Stimulated activated CD8-positive, alpha-beta memory T cell treated with anti-CD3 and anti-CD28 coated beads, Interleukin-4, amount 100 ng/mL, for 4 hours (primary cell): ENCODE measurements at places on chromosomes 7 and 10.

DNA sequence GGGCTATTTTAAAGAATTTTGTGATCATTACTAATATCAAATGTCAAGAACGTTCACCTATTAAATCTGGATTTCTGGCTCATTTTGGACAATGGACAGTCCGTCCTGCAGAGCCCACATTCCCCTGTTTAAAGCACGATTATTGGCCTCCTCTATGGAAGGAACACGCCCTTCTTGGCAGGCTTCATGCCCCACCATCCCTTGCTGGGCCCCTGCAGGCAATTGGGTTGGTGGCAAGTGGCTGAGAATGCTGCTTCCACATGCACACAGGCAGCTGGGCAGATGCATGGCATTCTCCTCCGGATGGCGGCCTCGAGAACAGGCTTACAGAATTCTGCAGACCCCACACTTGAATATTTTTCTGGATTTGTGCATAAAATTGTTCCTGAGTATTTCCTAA is 305.8 kb upstream of the MKI67 start:
- DNase-seq = no peak

DNA sequence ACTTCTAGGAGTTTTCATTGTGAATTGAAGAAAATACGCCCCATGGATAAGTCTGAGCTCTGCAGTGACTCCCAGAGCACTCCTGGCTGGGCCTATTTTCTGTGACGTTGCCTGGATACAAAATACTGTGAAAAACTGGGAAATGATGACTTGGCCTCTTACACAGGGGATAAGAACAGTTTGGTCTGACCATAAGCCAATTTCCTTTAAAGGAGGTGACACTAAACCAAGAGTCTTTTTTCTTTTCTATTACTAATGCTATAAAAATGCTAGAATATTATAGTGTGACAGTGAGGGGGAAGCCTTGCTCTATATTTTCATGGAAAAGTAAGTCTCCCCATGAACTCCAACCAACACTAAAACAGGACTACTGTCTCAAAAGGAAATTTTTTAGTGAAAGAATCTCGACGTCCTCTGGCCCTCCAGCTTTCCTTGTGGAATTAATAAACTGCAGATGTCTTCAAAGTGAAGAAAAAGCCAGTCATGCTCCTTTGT is 45.5 kb downstream of the MYOF start:
- DNase-seq = no peak

DNA sequence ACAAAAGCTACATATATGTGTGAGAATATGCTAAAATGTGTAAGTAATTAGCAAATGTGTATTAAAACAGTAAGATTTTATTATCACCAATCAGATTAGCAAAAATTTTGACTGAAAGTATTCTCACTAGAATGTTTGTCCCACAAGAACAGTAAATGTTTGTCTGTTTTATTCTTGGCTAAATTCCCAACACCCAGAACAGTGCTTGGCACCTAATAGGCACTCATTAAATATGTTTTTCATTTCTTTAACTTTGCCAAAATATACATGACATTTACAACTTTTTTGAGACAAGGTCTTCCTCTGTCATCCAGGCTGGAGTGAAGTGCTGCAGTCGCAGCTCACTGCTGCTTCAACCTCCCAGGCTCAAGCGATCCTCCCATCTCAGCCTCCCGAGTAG is 143.6 kb downstream of the EBF3 start:
- DNase-seq = no peak

GRCh38 chr10:11910102-11910501 is 86.9 kb downstream of the PROSER2 start:
- no peak for DNase-seq

DNA sequence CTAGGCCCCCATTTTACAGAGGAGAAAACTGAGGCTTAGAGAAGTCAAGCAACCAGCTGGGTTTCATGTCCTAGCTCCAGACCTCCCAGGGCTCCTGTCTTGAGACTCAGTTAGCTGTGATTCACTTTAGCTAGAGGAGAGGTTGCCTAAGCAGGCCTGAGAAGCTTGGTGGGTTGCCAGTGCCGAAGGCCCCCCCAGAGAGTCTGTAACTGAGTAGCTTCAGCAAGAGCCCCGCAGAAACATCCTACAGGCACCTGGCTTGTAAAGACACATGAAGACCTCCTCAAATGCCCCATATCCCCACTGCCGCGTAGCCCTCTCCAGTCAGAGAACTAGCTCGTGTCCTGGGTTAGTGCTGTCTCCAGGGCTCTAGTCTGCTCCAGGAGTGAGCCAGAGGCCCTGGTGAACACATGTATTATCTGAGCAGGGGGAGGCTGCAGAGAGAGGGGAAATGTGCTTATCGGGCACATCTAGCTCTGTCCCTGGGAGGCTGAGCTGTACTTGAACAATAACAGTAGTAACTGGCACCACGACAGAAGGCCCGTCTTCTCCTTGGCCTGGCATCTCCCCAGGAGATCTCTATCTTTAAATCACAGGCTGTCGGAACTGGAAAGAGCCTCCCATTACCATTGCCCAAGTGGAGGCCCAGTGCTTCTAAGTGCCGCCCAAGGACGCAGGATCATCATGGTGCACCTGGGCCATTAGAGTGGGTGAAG is 28.9 kb downstream of the UNC5B start:
- no peak for DNase-seq

DNA sequence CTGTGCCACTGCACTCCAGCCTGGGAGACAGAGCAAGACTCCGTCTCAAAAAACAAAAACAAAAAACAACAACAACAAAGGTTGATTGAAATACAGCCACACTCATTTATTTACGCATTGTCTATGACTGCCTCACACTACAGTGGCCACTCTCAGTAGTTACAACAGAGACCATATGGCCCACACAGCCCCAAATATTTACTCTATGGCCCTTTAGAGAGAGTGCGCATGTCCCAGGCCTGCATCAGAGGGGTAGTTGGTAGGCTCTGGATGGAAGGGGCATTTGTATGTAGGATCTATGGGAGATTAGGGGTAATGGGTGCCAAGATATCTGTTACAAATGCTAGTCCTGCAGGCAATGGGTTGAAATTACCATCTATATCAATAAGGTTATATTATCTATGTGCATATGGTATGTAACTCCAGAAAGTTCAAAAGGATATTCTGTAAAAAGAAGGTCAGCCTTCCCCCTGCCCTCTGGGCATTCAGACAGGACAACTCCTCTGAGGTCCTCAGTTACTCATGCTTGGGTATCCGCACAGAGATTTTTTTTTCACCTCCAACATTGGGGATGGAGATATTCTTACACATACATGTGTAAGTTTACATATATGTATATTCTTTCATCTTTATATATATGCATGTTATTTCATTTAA is 56.3 kb downstream of the DENND2A start:
- no peak for DNase-seq

DNA sequence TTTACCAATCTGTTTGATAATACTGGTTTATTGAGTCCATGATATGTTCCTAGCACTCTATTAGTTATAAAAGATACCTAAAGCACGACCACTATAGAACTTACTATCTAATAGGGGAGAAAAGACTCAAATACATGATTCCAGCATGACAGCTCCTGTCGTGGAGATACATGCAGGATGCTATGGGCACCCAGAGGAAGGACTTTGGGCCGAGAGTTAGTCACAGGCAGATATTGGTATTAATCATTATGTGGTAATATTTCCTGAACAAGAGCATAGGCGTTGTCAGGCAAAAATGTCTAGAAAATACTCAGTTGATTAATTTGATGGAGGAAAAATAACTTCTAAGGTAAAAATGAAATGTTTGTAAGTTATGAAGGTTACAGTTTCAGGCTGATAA is 31.8 kb downstream of the CNNM2 start:
- no peak for DNase-seq

DNA sequence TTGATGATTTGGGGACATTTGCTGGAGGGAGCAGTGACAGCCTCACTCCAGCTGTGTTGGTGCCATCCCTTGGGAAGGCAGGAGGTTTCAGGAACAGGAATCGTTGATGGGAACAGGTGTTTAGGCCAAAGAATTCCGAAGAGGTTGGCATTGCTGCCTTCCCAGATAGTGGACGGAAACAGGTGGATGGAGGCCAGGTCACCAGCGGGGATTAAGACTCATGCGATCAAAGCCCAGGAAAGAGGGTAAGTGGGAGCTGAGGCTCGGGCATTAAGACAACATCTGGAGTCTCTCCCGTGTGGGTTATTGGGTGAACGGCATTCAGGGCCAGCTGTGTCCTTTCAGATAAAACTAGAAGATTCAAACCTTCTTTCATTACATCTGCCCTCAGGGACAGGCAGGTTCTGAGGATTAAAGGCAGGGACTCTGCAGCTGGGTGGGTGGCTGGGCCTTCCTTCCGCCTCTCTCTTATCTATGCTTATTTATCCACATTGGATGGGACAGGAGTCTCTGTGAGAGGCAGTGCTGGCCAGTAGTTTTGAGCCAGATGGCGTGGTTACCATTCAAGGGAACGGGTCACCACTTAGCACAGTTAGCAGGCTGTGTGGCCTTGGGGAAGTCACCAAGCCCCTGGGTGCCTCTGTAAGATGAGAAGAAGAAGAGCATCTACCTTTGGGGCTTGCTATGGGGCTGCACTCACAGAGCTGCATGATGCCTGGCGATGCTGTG is 67.6 kb downstream of the INSIG1 start:
- DNase-seq = no peak

DNA sequence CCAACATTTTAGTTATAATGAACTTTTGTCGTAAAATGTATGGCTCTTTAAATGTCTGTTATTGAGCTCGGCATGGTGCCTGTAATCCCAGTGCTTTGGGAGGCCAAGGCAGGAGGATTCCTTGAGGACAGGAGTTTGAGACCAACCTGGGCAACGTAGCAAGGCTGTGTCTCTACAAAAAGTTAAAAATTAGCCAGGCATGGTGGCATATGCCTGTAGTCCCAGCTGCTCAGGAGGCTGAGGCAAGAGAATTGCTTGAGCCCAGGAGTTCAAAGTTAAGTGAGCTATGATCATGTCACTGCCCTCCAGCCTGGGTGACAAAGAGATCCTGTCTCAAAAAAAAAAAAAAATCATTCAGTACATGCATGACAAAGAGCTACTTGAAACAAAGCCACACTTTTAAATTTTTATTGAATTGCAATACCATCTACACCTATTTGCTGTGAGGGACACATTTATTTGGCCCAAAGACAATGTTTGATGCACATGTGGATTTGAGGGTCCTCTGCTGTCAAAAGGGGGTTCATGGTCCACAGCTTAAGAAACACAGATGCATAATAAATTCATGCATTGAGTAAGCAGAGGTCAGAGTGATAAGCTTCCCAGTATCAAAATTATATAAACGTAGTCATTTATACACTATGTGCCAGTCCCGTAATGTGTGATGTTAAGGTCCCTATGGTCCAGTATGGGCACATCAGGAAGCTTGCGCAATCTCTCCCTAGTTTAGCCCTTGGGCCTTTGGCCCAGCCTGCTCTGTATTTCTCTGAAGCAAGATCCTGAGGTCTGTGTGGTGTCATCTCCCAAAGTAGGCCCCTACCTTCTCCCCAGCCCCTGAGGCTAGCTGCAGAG is 4.4 kb upstream of the MALSU1 start:
- no peak for DNase-seq

GRCh38 chr10:104824380-104825006 is 183.4 kb downstream of the SORCS3 start:
- no peak for DNase-seq

DNA sequence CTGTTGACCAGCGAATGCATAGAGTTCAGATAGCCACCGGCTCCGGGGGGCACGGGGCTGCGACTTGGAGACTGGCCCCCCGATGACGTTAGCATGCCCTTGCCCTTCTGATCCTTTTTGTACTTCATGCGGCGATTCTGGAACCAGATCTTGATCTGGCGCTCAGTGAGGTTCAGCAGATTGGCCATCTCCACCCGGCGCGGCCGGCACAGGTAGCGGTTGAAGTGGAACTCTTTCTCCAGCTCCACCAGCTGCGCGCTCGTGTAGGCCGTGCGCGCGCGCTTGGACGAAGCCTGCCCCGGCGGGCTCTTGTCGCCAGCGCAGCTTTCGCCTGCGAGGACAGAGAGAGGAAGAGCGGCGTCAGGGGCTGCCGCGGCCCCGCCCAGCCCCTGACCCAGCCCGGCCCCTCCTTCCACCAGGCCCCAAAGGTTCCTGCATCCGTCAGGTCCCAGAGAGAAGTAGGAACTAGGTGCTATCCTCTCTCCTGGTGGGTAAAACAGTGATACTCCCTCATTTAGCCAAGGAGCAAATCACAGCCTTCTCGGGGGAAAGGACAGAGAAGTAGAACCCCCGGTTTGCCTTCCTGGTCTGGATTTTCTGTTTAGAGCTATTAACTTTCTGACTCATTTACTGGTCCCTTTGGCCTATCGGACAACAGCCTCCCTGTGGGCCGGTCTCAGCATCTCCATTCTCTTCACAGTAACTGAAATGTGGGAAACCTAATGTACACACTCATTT is 6.1 kb upstream of the HOXA2 start:
- DNase-seq = no peak

GRCh38 chr7:102211590-102212550 is 74.8 kb upstream of the SH2B2 start:
- no peak for DNase-seq

GRCh38 chr10:124878457-124878739 is 63.5 kb upstream of the ZRANB1 start:
- no peak for DNase-seq

- DNase-seq = peak; percentile 38
These were observed 581 bp downstream of the FAM3C start for GRCh38 chr7:121395494-121395960.

DNA sequence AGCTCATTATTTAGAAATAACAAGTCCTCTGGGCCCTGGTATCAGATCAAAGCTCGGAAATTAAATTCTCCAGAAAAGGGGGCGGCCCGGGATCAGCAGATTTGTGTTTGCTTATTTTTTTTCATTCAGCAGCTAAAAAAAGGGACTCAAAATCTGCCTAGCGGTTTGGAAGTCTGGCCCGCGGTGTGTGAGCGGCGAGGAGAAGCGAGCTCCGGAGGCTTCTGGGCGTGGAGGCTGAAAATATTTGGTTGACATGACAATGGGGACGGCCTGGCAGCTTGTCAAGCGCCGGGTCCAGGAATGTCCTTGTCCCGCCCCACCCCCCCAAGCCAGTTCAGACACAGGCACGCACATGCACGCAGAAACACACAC is 43.4 kb downstream of the FOXL3 start:
- no peak for DNase-seq

DNA sequence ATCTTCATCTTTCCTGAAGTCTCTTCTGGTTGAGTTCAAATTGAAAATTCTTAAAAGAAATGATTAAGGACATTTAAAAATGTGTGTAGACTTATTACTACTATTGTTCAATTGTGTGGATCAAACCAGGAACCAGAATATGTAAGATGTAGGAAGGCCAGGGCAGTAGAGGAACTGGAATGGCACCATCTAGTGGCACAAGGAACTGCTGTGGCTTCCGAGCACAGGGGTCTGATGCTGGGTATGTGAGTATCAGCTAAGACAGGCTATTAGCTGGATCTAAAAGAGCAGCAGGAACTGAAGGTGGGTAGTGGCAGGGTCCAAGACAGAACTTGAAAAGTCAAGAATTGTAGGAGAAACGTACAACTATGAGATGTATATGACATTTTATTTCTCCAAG is 247.3 kb downstream of the SEMA3A start:
- no peak for DNase-seq

- DNase-seq = no peak
These were observed 6.3 kb upstream of the GSTK1 start for GRCh38 chr7:143256932-143257331.

DNA sequence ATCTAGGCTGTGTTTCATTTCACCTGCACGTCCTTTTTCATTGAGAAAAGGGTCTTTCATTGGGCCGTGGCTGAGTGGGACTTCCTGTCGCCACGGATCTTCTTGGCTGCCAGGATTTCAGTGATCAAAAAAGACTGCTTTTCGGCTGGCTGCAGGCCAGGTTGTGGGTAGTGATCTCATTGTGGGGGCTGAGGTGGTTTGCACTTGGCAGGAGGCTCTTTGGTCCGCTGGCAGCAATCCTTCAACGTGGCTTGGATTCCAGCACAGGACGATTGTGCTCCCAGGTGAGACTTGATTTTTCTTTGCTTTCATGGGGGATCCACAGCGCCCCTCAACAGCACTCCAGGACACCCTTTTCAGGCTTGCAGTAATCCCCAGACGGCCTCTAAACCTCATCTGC is 29.0 kb upstream of the ZNF273 start:
- DNase-seq = no peak
